ENCODE measurements at places on chromosomes 3 and 15.

- DNase-seq: no peak
Measured at GRCh38 chr15:54841701-54842305, 354.9 kb downstream of the RSL24D1 start.

DNA sequence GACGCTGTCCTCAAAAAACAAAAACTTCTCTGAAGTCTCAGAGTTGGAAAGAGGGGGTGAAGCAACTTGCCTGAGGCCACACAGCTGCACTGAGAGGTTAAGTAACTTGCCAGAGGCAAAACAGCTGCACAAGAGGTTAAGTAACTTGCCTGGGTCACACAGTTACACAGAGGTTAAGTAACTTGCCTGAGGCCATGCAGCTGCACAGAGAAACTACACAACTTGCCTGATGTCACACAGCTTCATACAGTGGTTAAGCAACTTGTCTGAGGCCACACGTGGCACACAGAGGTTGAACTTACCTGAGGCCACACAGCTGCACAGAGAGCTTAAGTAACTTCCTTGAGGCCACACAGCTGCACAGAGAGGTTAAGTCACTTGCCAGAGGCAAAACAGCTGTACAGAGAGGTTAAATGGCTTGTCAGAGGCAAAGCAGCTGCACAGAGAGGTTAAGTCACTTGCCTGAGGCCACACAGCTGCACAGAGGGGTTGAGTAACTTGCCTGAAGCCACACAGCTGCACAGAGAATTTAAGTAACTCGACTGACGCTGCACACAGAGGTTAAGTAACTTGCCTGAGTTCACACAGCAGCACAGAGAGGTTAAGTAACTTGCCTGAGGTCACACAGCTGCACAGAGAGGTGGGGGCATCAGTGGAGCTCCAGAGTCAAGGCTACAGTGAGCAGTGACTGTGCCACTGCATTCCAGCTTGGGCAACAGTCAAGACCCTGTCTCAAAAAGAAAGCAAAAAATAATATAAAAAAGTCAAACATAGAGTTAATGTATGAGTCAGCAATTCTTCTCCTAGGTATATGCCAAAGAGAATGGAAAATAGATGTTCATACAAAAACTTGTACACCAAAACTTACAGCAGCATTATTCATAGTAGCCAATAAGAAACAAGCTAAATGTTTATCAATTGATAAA lies 12.0 kb upstream of the ACAD9 start:
- DNase-seq: no peak

GRCh38 chr3:186895406-186895805 lies 34.9 kb upstream of the ST6GAL1 start:
- no peak for DNase-seq

DNA sequence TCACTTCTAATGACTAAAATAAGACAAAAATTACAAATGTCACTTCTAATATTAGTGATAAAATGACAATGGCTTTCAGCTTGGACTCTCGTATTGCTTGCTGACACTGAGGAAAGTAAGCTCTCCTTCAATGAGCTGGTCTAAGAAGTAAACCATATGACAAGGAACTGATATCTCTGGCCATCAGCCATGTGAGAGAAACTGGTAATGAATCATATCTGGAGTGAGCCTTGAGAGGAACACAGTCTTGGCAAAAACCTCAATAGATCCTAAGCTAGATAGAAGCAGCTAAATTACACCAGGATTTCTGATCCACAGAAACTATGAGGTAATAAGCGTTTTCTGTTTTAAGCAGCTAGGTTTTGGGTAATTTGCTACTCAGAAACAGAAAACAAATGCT lies 1575.1 kb downstream of the OTOL1 start:
- DNase-seq: no peak

GRCh38 chr3:109899925-109900324 lies 562.6 kb upstream of the DPPA4 start:
- DNase-seq: no peak

DNA sequence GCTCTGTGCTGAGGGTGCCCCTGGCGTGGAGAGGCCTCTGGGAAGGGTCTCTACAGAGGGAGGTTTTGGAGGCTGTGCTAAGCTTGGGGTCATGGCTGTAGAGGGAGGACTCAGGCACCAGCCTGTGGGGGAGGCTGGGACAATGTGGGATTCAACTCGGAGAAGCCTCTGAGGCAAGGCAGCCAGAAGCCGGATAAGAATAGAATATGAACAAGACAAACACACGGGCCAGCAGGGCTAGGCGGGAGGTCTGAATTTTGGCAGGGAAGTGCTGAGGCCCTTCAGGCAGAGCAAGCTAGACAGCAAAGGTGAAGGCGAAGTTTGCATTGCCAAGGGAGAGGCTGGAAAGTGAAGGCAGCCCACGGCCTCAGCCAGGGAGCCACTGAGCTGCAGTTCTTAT lies 612.1 kb upstream of the NR2F2 start:
- DNase-seq: no peak

GRCh38 chr15:79372428-79372827 lies 59.7 kb upstream of the MINAR1 start:
- DNase-seq: no peak

DNA sequence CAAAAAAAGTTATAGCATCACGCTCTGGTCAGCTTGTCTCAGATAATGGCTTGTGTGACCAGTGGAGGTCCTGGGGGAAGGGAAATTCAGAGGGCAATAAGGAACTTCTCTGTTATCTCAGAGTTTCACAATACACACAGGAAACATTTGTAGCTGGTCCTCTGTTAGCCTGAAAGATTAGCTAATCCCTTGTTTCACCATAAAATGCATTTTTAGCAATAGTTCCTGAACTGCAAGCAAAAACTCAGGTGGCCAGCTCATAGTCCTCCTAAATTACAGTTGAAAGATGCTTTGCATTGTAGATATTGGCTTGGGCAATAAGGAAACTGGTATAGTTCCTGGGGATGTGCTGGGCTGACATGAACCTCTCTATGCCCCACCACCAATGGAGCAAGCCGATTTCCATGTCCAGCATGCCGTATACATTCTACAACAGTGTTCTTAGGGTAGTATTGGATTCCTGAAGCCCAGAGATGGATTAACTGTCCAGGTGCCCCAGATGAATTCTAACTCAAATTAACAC lies 141.5 kb upstream of the TBL1XR1 start:
- no peak for DNase-seq

DNA sequence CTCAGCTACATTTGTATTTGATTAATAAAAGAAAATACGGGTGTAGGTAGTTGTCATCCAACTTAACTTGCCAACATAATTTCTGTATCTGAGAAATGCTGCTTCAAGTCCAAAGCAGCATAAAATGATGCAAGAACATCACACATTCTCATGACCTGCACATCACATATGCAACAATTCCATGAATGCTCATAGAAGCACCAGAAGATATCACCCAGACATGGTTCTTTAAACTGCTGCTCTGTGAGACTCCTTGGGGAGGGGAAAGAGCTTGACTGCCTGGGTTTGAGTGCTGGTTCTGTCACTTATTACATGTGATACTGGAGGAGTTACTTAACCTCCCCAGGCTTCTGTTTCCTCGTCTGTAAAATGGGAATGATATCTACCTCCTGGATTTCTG lies 39.4 kb downstream of the CHST14 start:
- DNase-seq: no peak

GRCh38 chr3:119747357-119747756 lies 34.5 kb upstream of the NR1I2 start:
- DNase-seq: no peak

- DNase-seq: no peak
Measured at GRCh38 chr3:6540981-6541380, 319.9 kb upstream of the GRM7 start.

GRCh38 chr3:30996467-30996866 lies 102.0 kb upstream of the GADL1 start:
- DNase-seq: no peak

DNA sequence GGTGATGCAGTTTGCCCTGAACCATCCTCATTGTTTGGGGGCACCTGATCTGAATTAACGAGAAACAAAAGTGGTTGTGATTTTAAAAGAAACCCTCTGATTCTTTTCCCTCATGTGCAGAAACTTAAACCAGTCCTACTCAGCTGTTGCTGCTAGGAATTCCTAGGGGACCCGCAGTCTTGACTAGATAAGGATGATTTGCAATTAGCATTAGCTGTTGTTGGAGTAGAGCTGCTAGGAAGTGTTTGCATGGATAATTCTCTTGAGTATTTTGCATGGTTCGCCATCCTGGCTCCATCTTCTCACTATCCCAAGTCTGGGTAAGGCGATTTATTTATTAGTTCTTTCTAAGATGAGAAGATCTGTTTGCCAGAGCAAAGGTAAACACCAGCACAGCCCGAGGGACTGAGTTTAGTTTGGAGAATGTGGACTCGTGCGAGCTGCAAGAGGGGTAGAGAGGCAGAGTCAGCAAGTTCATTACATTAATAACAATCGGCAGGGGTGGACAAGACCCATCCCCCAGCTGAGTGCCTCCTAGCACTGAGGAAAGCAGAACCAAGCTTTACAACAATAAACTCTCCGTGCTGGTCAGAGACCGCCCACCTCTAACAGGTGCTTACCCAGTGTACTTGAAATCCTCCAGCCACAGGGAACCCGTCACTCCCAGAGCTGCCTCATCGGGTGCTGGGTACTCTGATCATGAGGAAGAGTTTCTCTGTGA lies 4.1 kb downstream of the FGD5 start:
- no peak for DNase-seq

- no peak for DNase-seq
Measured at GRCh38 chr3:4823986-4824925, 155.0 kb upstream of the BHLHE40 start.

- DNase-seq: no peak
Measured at GRCh38 chr15:75348562-75349350, 1.9 kb downstream of the NEIL1 start.

- DNase-seq: no peak
Measured at GRCh38 chr15:59918994-59919951, 84.8 kb upstream of the FOXB1 start.

- no peak for DNase-seq
Measured at GRCh38 chr3:131396170-131396569, 14.6 kb downstream of the NUDT16 start.

DNA sequence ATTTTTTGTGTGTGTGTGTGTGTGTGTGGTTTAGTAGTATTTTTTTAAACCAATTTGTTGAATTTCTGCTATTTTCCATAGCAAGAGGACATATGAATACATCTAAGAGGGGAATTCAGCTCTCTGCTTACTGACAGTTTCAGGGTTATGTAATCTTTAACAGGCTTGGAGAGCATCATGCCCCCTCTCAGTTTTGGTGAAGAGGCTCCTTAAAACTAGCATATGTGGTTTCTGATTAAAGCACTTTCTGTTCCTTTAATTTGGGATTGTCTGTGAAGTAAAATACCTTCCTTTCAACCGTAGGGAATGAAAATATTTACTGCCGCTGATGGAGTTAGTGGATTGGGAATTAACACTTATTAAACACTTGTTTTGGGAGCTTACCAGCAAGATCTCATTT lies 19.4 kb upstream of the NFKBIZ start:
- DNase-seq: no peak

DNA sequence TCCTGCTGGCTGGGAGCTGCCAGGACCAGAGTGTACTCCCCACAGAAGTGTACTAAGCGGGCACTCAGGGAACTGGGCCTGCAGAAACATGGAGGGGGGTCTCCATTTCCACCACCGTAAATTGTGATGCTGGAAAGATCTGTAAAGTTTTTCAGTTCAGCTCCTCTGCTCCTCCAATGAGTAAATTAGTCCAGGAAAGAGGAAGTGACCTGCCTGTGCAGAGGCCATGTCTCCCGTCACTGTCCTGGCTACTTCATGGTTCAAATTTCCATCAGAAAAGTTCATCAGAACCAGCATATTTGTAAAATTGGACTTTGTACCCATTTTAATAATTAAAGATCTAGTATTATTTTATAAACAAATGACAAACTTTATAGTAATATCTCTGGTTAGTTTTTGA lies 226.7 kb upstream of the THBS1 start:
- DNase-seq: no peak

- DNase-seq: no peak
Measured at GRCh38 chr3:69941037-69941436, 58.5 kb upstream of the SAMMSON start.

DNA sequence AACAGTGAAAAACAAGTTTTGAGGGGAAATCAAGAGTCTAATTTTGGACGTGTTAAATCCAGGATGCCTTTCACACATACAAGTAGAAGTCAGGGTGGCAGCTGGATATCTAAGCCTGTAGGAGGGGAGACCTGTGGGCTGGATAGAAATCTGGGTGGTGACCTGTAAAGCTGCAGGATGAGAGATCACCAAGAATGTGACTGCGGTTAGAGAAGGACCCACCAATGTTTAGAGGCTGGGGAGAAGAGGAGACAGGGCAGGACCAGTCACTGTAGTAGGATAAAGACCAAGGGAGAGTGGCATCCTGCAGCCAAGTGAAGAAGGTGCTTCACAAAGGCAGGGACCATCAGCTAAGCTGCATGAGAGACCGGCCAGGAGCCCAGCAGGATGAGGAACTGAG lies 36.2 kb downstream of the MRAS start:
- DNase-seq: no peak

DNA sequence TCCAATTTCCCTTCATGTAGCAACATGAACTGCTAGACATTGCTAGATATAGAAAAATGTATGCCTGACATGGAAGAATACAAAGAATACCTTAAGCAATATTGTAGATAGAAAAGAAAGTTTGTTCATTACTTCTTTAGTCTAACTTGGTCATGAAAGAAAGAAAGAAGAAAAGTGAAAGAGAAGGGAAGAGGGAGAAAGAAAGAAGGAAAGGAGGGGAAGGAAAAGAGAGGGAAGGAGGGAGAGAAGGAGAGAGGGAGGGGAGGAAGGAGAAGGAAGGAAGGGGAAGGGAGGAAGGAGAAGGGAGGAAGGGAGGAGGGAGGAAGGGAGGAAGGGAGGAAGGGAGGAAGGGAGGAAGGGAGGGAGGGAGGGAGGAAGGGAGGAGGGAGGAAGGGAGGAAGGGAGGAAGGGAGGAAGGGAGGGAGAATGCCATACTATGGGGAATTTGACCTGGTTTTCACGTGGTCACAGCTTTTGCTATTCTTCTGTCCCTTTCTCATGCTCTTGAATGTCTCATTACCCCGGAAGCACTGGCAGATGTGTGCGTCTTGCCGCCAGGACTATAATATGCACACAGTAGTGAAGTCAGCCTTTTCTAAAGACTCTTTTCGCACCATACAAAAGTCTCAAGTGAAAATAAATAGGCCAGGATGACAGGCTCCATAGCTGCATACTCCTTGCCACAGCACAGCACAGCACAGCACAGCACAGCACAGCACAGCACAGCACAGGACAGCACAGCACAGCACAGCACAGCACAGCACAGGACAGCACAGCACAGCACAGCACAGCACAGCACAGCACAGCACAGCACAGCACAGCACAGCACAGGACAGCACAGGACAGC lies 78.2 kb downstream of the CHAC1 start:
- no peak for DNase-seq

DNA sequence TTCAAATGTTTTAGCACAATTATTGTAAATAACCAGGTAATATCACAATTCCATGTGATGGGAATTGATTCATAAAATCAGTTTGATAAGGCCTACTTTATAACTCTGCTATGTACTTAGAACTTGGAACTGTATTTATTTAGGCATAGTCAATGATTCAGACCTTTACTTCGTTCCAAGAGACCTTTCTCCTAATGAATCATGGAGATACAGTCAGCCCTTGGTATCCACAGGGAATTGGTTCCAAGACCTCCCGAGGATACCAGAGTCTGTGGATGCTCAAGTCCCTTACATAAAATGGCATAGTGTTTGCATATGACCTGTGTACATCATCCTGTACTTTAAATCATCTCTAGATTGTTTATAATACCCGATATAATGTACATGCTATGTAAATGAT lies 60.8 kb upstream of the UMPS start:
- no peak for DNase-seq
